ENCODE measurements at places on chromosomes 6 and 20.
A peak's percentile ranks its signal among the peaks of the same experiment; 100 is the strongest.

GRCh38 chr20:64077541-64077875, 1.8 kb downstream of the RGS19 start:
- no peak for DNase-seq

GRCh38 chr6:142545147-142545546, 243.3 kb downstream of the ADGRG6 start:
- no peak for DNase-seq

- DNase-seq = peak; percentile 13
These were observed 118.6 kb upstream of the BCLAF1 start for GRCh38 chr6:136408204-136408603.

DNA sequence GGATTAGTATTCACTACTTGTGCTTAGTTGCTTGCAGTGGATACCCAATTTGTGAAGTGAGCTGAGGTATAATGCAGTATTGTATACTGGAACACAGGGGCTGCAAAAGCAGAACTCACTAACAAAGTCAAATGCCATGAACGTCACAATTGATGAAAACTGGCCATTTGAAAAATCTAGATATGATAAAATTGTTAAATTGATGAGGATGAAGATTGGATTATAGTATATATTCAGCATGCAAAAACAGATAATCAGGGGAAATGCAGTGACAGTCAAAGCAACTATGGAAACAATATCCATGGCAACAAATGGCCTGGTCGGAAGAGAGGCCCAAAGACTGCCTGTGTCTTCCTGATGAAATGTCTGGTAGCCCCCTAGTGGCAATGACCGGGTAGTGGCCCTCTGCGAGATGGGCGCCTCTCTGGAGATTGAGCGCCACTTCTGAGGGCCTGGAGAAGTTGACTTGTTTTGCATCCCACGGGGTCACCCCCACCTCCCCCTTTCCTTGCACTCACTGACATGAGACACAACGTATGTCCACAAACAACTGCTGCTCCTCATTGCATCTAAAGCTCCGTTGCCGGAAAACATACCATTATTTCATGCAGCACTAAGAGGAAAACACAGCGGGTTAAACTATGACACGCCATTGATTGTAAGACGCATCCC, 43.6 kb downstream of the C6orf15 start:
- peak; percentile 43 for DNase-seq

- DNase-seq = no peak
These were observed 77.9 kb upstream of the MYL9 start for GRCh38 chr20:36463212-36464061.

- DNase-seq = no peak
These were observed 16.6 kb upstream of the TFB1M start for GRCh38 chr6:155330922-155331321.

DNA sequence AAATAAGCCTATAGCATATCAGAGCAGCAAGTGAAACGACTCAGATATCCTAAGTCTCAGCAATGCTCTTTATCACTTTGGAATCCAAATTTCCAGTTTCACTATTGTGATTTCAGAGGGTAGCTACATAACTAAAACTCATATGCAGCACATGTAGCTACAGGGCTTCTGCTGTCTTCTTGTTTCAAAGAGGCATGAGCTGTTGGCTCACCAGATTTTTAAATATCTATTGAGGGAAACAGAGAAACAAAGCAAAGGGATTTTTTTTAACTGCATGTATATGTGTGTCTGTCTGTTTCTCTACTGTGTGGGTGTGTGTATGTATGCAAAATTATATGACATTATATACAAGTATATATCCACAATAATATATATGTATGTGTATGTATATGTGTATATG, 258.4 kb downstream of the HDGFL1 start:
- no peak for DNase-seq

- DNase-seq = peak; percentile 34
These were observed 77.5 kb downstream of the C6orf118 start for GRCh38 chr6:165231581-165232561.

GRCh38 chr6:89387516-89388201, 24.4 kb downstream of the RRAGD start:
- no peak for DNase-seq

DNA sequence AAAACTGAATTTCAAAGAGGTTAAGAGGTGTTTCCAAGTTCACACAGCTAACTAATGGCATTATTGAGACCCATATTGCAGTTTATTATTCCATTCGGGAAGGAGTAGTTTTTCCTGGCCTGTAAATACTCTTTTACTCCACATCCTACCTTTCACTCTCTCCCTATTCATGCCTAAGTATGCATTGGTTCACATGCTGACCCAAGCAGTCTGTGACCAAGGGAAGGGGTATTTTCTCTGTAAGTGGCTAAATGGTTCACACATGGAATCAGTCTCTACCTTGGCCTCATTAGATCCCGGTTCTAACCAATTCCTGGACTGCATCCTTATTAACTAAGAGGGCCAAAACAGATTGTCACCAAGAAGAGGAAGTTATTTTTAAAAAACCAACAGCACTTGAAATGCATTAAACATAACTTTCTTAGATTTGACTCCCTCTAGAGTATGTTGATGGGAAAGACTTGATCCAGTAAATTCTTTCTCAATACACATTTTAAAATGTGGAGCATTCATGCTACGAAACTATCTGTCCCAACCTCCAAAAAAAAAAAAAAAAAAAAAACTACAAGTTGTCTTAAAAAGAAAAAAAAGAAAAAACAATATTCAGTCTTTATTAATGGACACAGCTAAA, 17.8 kb upstream of the RSPO3 start:
- DNase-seq = no peak

DNA sequence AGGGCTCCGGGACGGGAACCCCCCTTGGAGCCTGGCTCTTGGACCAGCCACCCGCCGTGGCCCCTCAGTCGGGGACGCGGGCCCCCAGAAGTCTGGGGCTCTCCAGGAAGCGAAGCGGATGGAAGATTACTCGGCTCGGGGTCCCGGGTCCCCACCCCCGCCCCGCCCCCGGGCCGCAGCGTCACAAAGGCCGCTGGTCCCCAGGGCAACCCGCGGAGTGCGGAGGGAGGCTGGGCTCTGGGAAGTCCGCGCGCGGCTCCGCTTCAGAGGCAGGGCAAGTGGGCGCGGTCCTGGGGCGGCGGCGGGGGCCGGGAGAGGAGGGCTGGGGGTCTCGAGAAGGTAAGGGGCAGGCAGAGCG, at the start of gene FNDC11:
TSS of gene FNDC11 (plus strand) at position 227 of the 358 bp plus-strand sequence. CDS start 1,505 bp downstream, outside the sequence.
- DNase-seq = no peak

DNA sequence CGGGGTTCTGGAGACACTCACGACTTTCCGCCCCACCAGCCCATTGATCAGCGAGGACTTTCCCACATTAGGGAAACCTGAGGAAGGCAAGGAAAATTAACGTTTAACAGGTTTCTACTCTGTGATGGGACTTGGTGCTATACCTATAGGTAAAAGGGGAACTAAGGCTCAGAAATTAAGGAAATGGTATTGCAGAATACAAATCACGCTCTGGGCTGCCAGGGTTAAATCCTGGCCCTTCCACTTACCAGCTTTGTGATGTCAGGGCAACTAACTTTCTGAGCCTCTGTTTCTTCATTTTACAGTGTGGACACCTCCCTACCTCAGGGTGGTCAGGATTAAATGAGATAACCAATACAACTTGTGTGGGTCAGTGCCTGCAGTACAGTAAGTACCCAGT, 8.8 kb downstream of the GNL1 start:
- DNase-seq = no peak
